EH (cell line): ENCODE measurements at places on chromosomes 6 and 20.
A peak's percentile ranks its signal among the peaks of the same experiment; 100 is the strongest.

- no peak for DNase-seq
These were observed 21.6 kb downstream of the POFUT1 start for GRCh38 chr20:32229251-32229747.

GRCh38 chr20:50845566-50846215 lies 50.8 kb downstream of the BCAS4 start:
- no peak for DNase-seq

GRCh38 chr6:130943738-130944137 lies 116.5 kb downstream of the SMLR1 start:
- no peak for DNase-seq

- DNase-seq: no peak
These were observed 180.3 kb downstream of the HDGFL1 start for GRCh38 chr6:22749696-22750095.

DNA sequence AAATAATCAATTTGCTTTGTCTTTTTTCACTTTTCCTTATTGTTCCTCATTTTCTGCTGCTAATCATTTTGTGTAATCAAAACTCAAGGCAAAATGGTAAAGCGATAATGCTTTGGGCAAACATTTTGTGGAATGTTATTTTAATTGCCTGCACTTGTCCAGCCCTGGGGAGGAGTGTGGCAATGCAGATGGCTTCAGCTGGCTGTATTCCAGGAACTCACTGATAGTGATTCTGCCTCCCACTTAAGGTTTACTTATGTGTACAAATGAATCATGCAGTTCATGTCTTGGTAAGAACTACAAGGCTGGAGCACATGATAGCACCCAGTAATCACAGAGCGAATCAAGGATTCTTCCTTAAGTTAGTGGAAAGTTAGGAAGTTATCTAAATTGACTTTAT lies 107.8 kb downstream of the COL19A1 start:
- peak; percentile 26 for DNase-seq

DNA sequence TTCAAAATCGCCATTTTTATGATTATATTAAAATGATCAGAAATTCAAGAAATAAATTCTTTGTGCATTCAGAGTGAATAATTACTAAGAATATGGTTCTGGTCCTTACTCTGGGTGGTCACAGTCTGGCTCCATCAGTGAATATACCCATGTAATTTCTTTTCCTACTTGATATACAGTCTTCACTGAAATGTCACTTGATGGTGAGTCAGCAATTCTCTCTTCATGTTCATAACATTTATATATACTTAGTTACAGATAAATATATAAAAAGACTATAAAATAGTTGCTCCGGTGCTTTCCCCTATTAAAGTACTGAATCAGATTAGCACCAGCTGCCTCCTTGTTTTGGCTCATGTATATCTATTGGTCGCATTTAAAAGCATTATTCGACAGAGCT lies 56.4 kb upstream of the MTRF1L start:
- DNase-seq: no peak

DNA sequence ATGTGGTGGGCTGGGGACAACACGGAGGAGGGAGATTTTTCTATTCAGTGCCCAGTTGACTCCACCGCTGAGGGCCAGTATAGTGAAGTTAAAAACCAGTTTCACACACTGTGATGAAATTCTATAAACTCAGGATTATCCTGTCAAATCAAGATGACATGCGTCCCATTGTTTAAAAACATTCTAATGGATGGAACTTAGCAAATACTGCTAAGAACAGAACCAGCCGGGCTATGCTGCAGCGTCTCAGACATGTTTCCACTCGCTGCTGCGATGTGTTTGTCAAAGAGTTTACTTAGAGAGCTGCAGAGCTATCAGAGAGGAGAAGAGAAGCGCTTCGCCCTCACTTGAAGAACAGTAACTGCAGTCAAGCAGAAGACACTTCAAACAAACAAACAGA lies 212.6 kb upstream of the FOXQ1 start:
- DNase-seq: no peak

DNA sequence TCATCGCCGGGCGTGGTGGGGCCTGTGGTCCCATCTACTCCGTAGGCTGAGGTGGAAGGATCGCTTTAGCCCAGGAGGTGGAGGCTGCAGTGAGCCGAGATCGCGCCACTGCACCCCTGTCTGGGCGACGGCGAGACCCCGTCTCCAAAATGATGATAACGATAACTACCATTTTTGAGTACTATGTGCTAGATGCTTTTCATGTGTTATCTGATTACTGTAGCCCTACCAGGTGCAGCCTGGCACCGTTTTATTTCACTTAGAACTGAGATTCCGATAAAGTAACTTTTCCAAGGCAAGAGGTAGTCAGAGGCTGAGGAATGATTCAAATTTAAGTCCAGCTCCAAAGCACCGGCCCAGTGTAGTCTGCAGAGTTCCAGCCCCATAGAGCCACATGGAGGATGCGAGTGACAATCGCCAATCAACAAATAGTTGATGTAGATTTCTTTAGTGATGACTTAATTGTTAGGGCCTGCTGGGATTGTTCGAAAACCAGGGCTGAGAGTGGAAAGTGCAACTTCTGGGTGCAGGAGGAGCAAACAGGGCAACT lies 727 bp downstream of the ERMARD start:
- DNase-seq: peak; percentile 20

- peak; percentile 33 for DNase-seq
These were observed 101.1 kb downstream of the LY86 start for GRCh38 chr6:6689400-6690143.

GRCh38 chr20:48015943-48016723 lies 230.9 kb upstream of the SULF2 start:
- DNase-seq: peak; percentile 99

DNA sequence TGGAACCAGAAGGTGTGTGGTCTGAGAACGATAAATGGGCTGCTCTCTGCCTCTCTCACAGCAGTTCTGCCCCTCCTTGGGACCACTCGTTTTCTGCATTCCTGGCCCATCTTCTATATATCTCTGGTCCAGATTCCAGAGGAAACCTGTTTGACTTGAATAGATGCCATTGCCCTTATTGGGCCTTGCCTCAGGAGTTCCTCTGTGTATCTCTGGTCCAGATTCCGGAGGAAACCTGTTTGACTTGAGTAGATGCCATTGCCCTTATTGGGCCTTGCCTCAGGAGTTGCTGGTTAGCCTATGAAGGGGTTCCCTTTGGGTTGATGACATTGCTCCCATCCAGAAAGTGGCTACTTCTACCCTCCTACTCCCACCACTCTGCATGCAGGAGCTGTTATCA lies 189.4 kb downstream of the SLC16A10 start:
- no peak for DNase-seq

DNA sequence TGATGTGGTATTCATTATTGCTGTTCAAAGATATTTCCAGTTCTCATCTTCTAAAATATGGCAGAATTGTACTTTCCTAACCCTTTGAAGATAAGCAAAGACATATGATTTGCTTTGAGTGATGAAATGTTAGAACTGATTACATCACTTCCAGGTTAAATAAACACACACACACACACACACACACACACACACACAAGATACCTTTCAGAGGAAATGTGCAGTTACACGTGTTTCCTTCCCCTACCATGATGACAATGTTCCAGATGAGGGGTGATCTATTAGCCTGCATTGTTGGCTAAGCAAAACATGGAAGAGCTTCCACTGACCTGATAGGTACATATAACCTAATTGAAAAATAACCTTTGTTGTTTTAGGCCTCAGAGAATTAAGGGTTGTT lies 11.7 kb upstream of the FRK start:
- DNase-seq: no peak

DNA sequence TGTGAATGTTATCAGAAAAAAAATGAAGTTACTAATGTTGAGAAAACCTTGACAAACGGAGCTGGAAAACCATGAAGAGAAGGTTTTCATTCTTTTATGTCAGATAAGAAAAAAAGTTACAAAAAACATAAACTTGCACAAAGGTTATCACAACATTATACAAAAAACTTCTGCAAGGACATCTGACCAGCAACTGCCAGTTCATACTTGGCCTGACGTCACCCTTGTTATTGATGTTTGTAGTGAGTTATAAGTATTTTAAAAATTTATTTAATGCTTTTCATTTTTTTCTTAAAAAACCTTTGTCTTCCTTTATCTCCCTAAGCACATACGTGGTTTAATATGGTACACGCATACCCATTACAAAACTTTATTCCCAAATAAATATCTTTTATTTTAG lies 16.3 kb downstream of the GSTA3 start:
- no peak for DNase-seq

DNA sequence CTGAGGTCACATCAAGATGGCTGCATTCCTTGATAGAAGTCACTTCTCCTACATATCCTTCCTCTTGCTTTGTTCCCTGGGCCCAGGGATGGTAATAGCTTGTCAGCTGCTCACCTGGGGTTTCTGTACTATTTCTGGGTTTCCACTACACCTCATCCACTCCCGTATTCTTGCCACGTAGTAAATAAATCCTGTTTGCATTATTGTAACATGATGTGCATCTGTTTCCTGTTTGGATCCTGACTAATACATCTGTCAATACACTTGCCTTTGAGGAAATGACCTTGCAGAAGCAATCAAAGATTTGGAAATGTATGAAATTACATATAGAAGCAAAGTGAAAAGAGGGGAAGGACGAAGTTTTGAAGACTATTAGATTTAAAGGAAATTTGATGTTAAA lies 619.0 kb downstream of the PHF3 start:
- DNase-seq: no peak

DNA sequence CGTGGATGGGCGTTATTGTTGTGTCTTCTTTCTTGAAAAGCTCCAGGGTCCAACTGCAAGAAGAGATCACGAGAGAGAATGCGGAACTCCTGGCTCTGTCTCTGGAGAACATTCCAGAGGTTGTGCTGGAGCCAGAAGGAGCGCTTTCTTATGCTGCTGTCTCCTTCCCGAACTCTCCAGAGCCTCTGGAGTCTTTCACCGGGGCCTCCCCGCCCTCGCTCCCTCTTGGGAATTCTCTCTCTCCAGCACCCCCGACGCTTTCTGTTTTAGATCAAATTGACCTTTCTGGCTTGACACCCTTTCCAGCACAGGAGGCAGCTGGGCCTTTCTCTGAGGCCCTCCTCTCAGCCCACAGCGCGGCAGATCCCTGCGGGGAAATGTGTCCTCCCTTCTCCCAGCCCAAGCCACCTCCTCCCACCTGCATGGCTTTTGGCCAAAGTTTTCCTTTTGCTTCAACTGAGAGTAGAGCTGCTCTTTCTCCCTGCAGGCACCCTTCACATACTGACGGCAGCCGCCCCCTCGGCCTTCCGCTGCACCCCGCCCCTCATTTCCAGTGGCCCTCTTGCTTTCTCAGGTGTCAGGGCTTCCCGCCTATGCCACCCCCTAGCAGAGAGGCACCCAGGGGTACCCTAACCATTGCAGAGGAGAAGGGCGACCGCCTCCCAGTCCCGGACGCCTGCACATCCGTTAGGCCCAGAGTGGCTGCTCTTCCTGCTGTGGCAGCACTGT lies 6.6 kb upstream of the CCR6 start:
- no peak for DNase-seq

DNA sequence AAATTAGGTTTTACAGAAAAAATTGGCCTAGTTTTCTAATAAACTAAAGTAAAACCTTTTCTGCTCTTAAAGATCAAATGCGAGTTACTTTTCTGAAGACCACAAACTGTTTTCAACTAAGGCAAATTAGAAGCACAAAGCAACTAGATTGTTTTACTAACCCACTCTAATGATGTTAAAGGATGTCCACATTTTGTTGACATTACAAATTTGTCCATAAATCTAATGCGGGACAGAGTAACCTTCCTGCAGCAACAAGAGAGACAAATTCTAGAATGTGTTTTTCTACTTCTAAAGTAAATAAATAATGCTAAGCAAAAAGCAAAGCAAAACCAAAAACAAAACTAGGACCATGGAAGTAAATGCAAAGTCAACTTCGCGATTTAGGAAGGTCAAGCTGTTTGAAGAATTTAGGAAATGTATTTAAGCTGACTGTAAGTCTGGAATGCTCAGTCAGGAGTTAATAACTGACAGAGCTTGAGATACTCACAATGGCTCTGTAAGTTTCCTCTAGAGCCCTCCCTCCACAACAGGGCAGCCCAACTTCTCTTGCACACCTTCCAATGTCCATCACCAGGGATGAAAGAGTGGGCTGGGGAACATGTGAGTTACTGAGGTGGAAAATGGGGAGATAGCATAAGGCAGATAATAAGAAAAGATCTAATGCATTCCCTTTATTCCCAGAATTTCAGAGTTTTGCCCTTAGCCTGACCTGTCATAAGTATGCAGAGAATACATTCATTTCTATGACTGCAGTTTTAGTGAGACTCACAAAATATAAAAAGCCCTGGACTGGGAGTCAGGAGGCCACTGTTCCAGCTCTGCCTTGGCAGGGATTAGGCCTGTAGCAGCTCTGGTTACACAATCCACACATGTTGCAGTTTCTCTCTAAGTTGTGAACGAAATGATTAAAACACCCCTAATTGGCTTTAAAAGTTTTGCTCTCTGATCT lies 158.8 kb downstream of the FOXA2 start:
- no peak for DNase-seq

- peak; percentile 63 for DNase-seq
These were observed 97.5 kb downstream of the AIG1 start for GRCh38 chr6:143158113-143158581.

DNA sequence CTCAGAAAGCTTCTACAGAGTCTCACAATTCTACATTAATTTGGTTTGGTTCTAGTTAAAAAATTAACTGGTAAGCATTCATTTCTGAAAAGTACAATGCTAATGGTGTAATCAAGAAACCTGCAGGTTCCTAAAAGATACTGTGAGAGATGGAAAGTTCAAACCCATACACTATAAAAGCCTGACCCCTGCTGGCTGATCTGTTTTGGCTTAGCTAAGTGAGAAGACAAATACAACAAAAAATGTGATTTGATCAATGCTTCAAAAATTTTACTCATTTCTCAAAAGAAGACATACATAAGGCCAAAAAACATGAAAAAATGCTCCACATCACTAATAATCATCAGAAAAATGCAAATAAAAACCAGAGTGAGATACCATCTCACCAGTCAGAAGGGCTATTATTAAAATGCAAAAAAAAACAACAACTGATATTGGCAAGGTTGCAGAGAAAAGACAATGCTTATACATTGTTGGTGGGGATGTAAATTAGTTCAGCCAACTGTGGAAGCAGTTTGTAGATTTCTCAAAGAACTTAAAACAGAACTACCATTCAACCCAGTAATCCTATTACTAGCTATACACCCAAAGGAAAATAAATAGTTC lies 102.8 kb downstream of the MOXD1 start:
- peak; percentile 62 for DNase-seq

GRCh38 chr6:134585517-134585873 lies 267.6 kb upstream of the SGK1 start:
- no peak for DNase-seq
